Memory B cell (primary cell): ENCODE measurements at places on chromosomes 7 and 10.
A peak's percentile ranks its signal among the peaks of the same experiment; 100 is the strongest.

GRCh38 chr7:151630358-151630757 is 110.7 kb upstream of the RHEB start:
- no peak for DNase-seq

- DNase-seq: no peak
Measured at GRCh38 chr10:114266521-114266920, 27.5 kb downstream of the VWA2 start.

DNA sequence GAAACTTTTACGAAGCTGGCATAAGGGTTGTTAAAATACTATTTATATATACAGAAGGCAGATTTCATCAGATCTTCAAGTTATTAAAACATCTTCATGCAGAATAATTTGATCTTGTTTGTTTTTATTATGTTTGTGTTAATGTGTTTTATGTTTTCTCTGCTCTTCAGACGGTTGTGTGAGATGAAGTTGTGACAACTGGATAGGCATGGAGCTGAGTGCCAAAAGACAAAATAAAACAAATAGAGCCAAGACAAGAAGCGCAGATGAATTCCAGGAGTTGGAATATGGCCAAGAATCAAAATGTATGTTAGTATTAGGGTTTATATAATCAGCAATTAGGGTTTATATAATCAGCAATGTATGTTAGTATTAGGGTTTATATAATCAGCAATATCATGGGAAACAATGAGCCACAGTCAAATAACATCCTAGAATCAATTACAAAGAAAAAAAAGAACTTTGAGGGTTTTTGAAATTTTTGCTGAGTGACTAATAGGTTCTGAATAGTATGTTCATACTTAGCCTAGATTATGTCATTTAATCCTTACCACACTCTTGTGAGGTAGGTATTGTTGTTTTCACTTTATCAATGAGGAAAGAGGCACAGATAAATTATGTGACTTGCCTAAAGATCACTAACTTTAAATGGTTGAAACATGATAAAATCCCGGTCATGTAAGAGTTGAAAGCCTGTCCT is 488.0 kb upstream of the STEAP1 start:
- no peak for DNase-seq

GRCh38 chr10:97053276-97053675 is 132.5 kb downstream of the SLIT1 start:
- no peak for DNase-seq

- no peak for DNase-seq
Measured at GRCh38 chr7:37035631-37036030, 311.3 kb upstream of the AOAH start.

GRCh38 chr7:151716323-151716722 is 160.6 kb downstream of the PRKAG2 start:
- no peak for DNase-seq

- no peak for DNase-seq
Measured at GRCh38 chr10:95540514-95541052, 20.6 kb downstream of the SORBS1 start.

GRCh38 chr7:102095321-102096011 is 191.2 kb upstream of the SH2B2 start:
- no peak for DNase-seq

GRCh38 chr7:46421441-46422230 is 500.6 kb upstream of the IGFBP3 start:
- DNase-seq: no peak

GRCh38 chr7:49099587-49100326 is 175.4 kb downstream of the CDC14C start:
- no peak for DNase-seq

DNA sequence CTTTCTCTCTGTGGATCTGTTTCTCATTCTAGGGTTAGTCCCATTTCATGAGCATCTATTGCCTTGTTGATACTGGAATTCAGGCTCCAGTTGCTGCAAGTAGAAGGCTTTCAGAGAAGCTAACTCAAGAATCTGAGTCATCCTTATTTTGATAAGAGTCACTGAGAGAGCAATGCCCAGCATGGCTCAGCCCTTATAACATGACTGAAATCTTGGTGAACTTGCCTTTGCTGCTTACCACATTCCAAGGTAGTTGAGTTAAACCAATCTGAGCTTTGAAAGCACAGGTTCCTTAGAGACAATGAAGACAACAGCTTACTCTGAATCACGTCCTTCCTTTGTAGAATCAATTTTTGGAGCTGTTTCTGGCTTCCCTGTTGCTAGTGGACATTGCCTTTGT is 53.6 kb upstream of the CHCHD3 start:
- DNase-seq: no peak

- no peak for DNase-seq
Measured at GRCh38 chr10:72509206-72509799, 116.6 kb downstream of the MICU1 start.

GRCh38 chr7:4699841-4700240 is 17.7 kb downstream of the FOXK1 start:
- DNase-seq: no peak

DNA sequence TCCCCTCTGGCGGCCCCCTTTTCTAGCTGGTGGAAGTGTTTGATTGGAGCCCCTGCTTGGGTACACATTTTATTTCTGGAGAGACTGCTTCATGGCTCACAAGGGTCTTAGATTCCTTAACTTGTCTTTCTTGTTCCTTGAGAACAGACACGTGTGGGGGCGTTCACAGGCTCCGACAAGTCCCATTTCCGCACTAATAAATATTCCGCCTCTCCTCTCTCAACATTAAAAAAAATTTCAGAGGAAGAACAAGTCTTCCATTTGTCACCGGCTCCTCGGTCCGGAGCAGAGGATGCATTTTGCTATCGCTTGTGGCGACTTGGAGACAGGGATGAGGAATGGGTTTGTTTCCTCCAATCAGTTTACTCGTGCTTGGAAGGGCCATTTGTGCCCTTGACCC is 134.0 kb upstream of the PODXL start:
- no peak for DNase-seq

DNA sequence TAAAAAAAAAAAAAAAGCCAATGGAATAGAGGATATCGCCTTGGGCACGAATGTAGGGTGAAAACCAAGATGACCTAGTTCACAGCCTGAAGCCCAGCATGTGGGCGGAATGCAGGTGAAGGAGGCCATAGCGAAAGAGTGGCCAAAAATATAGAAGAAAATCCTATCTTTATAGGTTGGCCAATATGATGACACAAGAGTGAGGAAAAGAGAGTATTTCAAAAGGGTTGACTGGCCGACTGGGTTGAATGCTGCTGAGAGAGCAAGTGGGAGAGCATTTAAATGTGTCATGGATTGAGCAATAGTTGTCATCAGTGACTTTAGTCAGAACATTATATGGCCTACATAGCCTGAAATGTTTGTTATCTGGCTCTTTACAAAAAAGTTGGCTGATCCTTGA is 17.2 kb upstream of the GLI3 start:
- DNase-seq: no peak

GRCh38 chr10:36183056-36183455 is 541.0 kb upstream of the FZD8 start:
- no peak for DNase-seq

GRCh38 chr7:28588602-28589001 is 176.3 kb downstream of the CREB5 start:
- DNase-seq: no peak

DNA sequence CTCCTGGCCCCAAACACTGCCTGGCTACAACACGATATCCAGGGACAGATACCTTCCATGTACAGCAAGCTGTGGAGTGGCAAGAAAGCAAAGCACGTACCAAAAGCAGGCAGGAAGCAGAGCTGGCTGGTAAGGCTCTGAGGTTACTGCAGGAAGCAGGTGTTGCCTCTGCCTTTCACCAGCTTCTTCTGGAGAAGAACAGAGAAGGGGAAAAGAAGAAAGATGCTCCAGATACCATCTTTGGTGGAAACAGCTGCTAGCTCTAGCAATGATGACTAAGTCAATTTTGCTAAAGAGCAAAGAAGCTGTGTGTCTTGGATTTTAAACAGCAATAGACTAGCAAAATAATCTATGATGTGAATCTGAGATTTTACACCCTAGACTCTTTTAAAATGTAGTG is 34.9 kb upstream of the PRSS1 start:
- no peak for DNase-seq

GRCh38 chr10:82826132-82826531 is 951.1 kb downstream of the NRG3 start:
- no peak for DNase-seq

DNA sequence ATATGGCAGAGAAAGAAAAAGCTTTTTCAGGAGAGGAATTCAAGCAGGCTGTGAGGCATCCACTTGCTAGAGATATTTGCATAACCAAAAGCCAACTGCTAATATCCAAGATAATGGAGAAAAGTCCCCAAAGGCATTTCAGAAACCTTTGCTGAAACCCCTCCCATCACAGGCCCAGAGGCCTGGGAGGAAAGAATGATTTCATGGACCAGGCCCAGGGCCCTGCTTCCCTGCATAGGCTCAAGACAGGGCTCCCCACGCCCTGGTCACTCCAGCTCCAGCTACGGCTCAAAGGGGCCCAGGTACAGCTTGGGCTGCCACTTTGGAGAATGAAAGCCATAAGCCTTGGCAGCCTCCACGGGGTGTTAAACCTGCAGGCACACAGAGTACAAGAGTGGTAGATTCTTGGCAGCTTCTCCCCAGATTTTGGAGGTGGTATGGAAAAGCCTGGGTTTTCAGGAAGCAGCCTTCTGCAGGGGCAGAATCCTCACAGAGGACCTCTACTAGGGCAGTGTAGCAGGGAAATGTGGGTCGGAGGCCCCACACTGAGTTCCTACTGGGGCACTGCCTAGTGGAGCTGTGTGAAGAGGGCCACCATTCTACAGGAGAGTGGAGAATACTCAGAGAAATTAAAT is 5.6 kb upstream of the RSU1 start:
- no peak for DNase-seq

- DNase-seq: no peak
Measured at GRCh38 chr10:14200698-14201544, 129.8 kb downstream of the FRMD4A start.

- DNase-seq: no peak
Measured at GRCh38 chr10:83089335-83089734, 1050.0 kb upstream of the GHITM start.

- DNase-seq: no peak
Measured at GRCh38 chr7:135232720-135233119, 918 bp upstream of the STRA8 start.

DNA sequence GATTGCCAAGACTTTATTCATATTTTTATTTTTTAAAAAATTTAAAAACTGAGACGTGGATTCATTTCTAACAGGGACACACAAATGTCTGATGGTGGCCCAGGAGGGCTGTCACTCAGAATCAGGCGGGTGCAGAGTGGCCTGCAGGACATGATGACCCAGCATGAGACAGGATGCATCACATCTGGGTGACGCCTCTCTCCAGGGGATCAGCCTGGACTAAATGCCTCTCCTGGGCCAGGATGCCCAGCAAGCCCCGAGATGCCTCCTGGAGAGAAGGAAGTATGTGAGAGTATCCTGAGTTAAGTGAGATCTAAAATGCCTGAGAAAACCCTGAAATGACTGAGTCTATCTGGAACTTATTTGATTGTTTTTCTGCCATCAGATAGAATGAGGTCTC is 16.9 kb upstream of the MTURN start:
- DNase-seq: no peak

DNA sequence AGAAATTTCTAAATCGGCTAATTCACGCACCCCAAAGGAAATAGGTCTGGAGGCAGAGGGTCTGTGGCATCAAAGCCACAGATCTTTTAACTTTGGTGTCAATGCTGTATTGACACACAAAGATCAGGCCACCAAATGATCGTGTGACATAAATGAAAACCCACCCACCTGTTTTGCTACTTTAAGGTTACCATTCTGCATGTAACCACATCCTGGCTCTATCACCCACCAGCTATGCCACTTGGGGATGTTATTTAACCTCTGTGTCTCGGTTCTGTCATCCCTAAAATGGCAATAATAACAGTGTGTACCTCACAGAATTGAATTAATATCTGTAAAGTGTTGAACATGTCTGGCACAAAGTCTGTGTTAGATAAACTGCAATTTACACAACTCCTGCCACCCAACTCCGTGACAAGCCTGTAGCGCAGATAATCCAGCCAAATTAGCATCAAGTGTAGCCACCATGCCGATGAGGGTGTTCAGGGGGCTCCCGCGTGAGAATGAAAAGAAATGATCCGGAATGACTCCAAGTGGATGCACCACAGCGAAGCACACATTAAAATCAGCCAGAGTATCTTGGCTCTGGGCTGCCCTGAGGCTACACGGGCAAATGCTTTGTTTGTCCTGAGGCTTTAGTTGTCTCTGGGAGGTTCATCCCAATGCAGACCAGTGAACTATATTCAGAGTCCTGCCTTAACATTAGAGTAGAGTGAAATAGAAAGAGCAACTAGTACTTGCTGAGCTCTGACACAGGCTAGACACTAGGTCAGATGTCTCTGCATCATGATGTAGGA is 158.4 kb upstream of the NEBL start:
- DNase-seq: no peak

- DNase-seq: no peak
Measured at GRCh38 chr10:120271696-120272095, 185.3 kb upstream of the PLPP4 start.

GRCh38 chr7:151060416-151061212 is 1.2 kb downstream of the SLC4A2 start:
- DNase-seq: no peak

DNA sequence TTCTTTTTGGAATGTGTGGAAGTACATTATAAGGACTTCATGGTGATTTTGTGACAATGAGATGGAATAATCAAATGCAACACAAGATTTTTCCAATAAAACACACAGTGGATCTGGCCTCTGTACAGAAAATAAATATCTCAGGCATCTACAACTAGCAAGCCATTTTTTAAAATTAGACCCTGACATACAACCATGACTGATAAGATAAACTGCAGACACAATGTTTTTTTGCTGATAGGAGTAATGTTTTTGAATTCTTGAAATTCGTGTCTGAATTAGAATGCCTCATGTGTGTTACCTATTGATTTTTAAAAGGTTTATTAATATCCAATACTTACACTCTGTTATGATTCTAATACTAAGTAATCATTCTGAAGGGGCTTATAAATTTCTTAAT is 328.1 kb downstream of the HGF start:
- DNase-seq: no peak

DNA sequence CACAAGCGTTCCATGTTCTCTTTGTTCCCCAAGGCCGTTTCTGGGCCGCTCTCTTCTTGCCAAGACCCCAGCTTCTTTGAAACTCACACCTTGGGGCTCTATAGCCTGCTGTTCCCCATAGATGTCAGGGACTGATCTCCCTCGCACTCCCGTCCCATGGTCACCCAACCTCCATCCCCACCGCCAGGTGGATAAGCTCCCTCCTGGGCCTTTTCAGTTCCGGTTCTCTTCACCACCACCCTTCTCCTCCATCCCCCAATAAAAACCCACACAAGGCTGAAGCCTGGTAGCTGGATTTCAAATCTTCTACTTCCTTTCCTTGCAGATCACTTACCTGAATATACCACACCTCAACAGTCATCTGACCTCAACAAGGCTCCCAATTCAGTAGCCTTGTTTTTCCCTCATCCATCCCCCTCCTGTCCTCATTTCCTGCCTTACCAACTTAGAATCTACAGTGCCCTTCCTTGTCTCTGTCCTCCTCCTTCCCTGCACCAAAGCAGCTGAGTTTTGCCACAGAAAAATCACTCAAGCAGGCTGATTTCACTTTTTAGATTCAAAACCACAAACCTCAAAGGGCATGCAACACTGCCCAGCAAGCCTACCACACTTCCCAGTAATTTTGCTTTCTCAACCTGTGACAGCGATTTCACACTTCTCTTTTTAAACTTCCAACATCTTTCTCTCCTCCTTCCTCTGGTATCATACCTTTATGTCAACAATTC is 7.7 kb downstream of the SLC37A3 start:
- DNase-seq: peak; percentile 46
